ENCODE measurements at places on chromosomes 2 and 18. TPM values are rescaled to one million over a fixed set of nuclear protein-coding genes. Genes with fewer than 3 reads are reported as not detected.

Gene PAIP2B
- 6.9 TPM for total RNA-seq

Gene YES1
- not detected for total RNA-seq

Gene C1GALT1C1L
- not detected for total RNA-seq

Gene VSNL1
- total RNA-seq: not detected

Gene OR6B2
- total RNA-seq: not detected

Gene TUBA3D
- total RNA-seq: not detected

Gene OTX1
- total RNA-seq: 2.9 TPM

Gene AGPS
- 9.6 TPM for total RNA-seq

Gene C2orf81
- 22.5 TPM for total RNA-seq

Gene OSR1
- not detected for total RNA-seq

Gene CAPN14
- total RNA-seq: 4.0 TPM

Gene SOCS6
- total RNA-seq: not detected

Gene TBR1
- not detected for total RNA-seq

Gene BCL11A
- total RNA-seq: 167 TPM

Gene RAB17
- total RNA-seq: not detected

Gene HMSD
- total RNA-seq: not detected

Gene PELI1
- 211 TPM for total RNA-seq

Gene DNAJC27
- 6.6 TPM for total RNA-seq

Gene CSRNP3
- 1.4 TPM for total RNA-seq

Gene RAPH1
- 16.9 TPM for total RNA-seq

Gene POTEI
- 0.44 TPM for total RNA-seq

Gene EML6
- 338 TPM for total RNA-seq

Gene DLX1
- total RNA-seq: not detected

Gene MAP3K19
- total RNA-seq: not detected

Gene SKOR2
- not detected for total RNA-seq

Gene SLC9A4
- total RNA-seq: 0.22 TPM

Gene STEAP3
- total RNA-seq: not detected

Gene C2orf72
- not detected for total RNA-seq

Gene C2orf68
- total RNA-seq: 86.2 TPM

Gene GAREM2
- not detected for total RNA-seq

Gene ADAM17
- total RNA-seq: 83.3 TPM

Gene MEP1B
- total RNA-seq: not detected

Gene SYT4
- not detected for total RNA-seq

Gene RNF103
- 17.2 TPM for total RNA-seq

Gene POTEJ
- total RNA-seq: 0.10 TPM

Gene RNF125
- 2.2 TPM for total RNA-seq

Gene CNDP1
- not detected for total RNA-seq

Gene CFAP221
- total RNA-seq: not detected

Gene NDUFAF7
- total RNA-seq: 26.0 TPM

Gene ABI2
- total RNA-seq: 64.6 TPM

Gene MAP4K4
- total RNA-seq: 206 TPM

Gene LIPG
- total RNA-seq: not detected

Gene HRH4
- not detected for total RNA-seq

Gene C1QL2
- not detected for total RNA-seq

Gene GAL3ST2
- 1.1 TPM for total RNA-seq

Gene SERPINB3
- total RNA-seq: not detected

Gene METTL5
- total RNA-seq: 87.3 TPM

Gene LAMA1
- not detected for total RNA-seq

Gene BCS1L
- total RNA-seq: 54.9 TPM

Gene SPHKAP
- total RNA-seq: not detected
